ENCODE measurements at places on chromosomes 3 and 15.
A peak's percentile ranks its signal among the peaks of the same experiment; 100 is the strongest.

DNA sequence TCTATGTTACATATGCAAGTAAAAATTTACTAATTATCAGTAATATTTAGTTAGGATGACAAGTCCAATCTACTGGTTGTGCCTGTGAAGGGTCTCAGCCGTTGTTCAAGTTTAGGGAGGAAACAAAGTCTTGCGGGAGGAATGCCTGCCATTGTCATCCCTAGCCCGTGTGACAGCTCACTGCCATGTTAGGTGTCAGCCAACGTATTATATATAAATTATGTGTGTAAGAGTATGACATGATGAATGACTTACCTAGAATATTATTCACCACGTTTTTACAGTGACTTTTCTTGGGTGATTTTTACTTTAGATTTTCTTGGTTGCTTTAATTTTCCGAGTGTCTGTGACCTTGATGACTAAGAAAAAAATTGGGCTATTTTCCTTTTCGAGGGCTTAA is 614.4 kb upstream of the MDFIC2 start:
- no peak for DNase-seq

- peak; percentile 81 for DNase-seq
These were observed 5.7 kb upstream of the FBLN2 start for GRCh38 chr3:13543253-13543652.

DNA sequence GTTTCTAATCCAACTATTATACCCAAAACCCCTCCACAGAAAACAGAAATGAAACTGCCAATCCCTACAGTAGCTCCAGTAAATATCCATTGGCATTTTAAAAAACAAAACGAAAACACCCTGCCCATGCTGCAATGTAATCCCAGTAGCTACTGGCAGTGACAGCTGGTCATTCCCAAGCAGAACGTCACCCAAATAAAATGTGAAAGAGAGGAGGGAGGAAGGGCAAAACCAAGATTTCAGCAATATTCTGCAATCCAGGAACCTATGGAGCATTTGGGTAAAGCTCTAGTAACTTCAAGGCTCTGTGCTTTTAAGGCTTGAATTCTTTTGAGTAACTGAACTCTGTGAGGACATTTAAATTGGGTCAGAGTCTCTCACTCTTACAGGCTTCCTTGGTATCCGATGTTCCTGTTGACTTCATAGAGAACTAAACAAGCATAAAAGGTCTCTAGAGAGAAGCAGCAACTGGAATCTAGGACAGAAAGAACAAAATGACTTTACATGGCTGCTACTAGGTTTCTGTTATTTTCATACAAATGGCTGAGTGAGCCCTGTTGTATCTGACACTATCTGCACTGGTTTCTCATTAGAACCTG is 136.2 kb downstream of the TNIK start:
- DNase-seq, result no peak

DNA sequence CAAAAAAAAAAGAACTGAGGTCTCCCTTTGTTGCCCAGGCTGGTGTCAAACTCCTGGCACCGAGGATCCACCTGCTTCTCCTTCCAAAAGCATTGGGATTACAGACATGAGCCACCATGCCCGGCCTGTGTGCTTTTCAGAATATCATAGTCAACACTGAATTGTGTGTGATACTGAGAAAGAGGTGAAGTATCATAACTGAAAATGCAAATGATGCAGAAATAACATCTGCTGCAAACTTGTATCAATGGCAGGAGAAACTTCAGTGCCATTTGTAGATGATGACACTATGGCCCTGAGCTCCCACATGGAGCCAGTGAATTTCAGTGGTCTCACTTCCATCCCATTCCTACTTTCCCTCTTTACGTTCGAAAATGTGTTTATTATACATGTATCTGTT is 21.9 kb downstream of the IL12A start:
- no peak for DNase-seq

DNA sequence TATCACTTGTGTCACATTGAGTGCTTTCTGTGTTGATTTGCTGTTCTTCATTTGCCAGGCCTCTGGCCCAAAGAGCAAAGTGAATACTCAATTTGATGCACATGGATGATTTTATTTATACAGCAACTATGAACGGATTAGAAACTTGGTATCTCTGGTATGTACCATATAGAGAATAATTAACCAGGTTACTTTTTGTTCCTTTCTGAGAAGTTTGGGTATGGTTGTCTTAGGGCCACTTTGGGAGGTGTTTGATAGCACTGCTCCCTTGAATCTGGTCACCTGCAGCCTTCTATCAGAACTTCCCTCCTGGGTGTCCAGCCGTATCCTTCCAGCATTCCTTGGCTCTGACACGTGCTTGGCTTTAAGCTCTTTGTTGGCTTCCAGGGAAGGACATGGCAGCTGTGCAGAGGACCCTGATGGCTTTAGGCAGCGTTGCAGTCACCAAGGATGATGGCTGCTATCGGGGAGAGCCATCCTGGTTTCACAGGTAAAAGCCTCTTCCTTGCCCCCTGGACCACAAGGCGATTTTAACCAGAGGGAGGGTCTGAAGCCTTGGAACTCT is 12.7 kb downstream of the TAGLN3 start:
- no peak for DNase-seq

- no peak for DNase-seq
These were observed 271.4 kb upstream of the RARB start for GRCh38 chr3:25156626-25157025.

All from left ventricle myocardium inferior (tissue), 1 donor.